Neural crest cell (in vitro differentiated cells): ENCODE measurements at places on chromosomes 16 and 17.

- no peak for DNase-seq
Observed at GRCh38 chr16:78106686-78107085, 7.2 kb downstream of the WWOX start.

- no peak for DNase-seq
Observed at GRCh38 chr17:7647018-7647417, 3.7 kb upstream of the ATP1B2 start.

DNA sequence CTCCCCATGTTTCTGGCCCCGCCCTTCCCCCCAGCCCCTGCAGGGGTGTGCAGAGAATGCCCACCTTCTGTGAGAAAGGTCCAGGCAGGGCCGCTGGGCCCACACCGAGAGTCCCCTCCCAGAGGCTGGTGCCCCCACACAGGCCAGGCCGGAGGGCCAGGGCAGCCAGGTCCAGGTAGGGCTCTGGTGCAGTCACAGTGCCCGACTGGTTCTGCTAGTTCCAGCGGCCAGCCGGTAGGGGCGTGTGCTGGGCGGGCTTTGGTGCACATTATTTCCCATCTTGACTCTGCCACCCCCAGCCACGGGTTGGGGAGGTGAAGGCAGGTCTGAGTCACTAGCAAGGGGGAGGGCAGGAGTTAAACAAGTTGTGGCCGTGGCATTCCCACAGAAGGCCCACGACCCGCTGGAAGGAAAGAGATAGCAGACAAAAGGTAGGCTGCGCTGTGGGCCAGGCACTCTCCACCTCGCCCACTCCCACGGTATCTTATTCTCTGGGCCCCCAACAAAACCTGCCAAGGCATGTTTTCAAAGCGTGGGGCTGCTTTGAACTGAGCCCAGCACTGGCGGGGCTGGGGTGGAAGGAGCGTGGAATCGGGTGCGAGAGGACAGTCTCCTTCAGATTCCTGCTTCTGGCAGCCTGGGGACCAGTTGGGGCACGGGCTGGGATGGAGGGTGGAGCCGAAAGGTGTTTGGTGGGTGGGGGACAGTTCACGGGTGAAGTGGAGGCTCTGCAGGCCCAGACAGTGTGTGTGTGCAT is 1.9 kb downstream of the EPN3 start:
- no peak for DNase-seq

GRCh38 chr16:46690281-46691178 is 1.1 kb downstream of the ORC6 start:
- no peak for DNase-seq

GRCh38 chr16:48153774-48154173 is 2.0 kb downstream of the ABCC12 start:
- no peak for DNase-seq

DNA sequence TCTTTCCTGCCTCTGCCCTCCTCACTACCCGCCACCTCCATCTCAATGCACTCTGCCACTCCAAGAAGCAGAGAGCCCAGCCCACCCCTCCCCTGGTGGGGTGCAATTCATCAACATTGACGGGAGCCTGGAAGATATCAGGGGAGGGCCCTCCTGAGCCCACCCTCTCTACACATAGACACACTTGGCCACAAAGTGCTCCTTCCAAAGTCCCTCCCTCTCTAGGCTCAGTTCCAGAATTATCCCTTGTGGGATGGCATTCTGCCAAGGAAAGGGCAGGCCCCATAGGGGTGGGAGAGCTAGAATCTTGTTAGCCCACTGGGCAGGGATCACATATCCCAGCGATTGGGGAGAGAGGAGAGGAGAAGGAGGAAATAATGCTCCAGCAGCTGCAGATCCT is 66.2 kb downstream of the TMEM132E start:
- no peak for DNase-seq

- no peak for DNase-seq
Observed at GRCh38 chr17:49723423-49723822, 15.7 kb upstream of the SLC35B1 start.

- no peak for DNase-seq
Observed at GRCh38 chr17:1737531-1738291, 5.0 kb upstream of the SERPINF2 start.

DNA sequence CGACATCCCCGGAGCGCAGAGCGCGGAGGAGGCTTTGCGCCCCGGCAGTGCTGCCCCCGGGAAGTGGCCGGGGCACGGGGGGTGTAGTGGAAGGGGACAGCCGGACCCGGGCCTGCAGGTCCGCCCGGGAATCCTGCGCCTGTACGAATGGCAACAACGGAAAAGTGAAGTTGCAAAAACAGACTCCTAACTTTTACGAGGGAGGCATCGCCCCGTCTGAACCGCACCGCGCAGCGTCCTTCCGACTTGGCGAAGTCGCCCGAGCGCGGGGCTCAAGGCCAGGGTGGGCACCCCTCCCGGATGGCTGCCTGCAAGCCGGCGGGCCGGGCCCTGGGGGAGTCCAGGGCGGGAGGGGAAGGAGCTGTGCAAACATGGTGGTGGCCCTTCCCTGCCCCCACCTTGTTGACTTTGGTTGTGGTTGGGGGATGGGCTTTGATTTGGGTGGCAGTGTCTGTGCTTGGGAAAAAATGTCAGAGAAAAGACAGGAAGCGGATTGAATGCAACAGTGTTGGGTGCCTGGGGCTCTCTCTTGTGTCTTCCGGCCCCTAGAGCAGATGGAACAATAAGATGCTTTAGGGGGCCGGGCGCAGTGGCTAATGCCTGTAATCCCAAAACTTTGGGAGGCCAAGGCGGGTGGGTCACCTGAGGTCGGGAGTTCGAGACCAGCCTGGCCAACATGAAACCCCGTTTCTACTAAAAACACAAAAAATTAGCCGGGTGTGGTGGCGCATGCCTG is 675 bp downstream of the RNF213 start:
- peak; percentile 59 for DNase-seq

- DNase-seq, result no peak
Observed at GRCh38 chr17:10105513-10106001, 92.8 kb downstream of the GAS7 start.

DNA sequence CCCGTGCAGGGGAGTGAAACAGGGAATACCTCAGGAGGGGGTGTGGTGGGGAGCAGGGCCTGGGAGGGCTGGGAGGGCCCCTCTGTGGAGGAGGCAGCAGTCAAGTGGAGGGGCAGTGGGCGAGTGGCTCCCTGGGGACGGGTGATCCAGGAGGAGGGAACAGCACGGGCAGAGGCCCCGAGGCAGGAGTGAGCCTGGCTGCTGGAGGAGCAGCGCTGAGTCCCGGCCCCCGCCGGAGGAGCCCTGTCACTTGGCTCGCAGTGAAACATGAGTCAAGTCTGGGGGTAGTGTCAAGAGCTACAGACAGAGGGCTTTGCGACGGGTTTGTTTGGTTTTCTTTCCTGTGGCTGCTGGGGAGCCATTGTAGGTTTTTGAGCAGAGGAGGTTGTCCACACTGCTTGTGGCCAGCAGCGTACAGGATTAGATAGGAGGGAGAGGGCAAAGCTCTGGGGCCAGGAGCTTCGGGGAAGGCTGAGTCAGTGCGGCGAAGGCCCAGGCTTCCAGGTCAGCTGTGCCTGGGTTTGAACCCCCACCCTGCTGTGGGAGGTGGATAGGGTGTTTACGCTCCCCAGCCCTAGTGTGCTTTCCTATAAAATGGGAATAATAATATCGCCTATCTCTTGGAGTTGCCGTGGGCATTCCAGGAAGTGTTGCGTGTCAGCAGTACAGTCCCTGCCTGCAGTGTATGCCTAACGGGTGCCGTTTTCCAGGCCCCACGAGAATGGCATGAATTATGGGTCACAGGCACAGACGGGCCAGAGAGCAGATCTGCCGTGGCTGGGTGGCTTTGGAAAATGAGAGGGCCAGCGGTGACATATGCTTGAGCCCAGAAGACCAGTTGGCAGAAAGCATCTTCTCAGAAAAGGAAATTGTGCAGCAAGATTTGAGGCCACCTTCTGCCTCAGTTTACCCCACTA is 115.9 kb upstream of the CIBAR2 start:
- no peak for DNase-seq

- no peak for DNase-seq
Observed at GRCh38 chr17:63431939-63432804, 13.9 kb downstream of the CYB561 start.

DNA sequence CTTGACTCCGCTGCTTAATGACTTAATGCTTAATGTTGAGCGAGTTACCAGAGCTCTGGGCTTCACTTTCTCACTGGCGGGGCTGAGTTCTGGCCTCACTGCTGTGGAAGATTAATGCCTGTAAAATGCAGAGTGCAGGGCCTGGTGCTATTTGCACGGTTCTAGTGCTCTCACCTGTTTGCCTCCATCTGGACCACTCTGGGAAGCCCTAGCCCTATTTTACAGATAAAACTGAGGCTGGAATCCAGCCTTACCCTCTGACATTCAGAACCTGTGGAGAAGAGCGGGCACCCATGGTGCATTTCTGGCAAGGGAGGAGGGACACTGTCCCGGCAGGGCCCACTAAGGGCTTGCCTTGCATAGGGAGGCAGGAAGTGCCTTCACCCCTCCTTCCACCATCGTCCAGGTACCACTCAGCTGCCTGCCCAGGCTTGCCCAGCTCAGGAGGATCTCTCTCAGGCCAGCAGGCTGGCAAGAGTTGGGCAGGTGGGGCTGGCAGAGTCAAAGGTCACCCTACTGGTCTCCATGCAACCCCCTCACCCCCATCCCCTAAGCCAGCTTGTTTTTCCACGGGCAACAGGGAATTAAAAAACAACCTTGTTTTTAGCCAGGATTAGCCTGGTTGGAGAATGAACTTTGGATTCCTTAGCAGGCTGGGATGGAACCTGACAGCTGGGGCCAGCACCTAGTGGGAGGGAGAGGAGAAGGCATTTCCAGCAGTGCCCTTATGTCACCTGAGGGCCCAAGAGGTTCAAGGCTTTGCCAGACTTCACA is 4.1 kb upstream of the UBALD1 start:
- DNase-seq, result no peak

GRCh38 chr16:68737730-68738629 is 888 bp downstream of the CDH1 start:
- DNase-seq, result no peak

DNA sequence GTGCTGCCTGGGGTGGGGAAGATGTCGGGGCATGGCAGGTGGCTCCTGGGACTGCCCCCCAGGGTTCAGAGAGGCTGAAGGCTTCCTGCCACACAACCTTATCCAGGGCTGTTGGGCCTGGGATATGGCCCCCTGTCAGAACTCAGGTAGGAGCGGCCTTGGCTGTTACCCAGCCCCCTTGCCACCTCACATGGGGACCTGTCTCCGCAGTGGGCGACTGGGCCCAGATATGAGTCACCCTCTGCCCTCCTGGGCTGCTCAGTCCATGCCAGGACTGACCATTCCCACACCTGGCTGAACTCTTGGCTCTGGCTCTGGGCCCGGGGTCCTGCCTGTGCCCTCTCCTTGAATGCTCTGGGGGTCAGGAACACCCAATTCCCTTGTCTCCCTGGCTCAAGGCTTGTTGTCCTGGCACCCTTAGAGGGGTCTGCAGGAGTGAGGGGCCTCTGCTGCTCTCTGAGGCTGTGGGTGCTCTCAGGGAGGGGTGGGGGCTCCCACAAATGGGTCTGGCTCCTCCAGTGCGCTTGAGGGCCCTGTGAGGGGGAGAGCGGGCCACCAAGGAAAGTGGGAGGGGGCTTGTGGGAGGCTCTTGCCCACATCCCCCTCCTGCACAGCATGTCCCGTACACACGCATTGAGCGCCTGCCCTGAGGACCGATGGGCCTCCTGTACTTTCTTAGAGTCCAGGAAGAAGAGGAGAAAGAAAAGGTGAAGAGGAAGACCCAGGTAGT is 36.0 kb downstream of the LGALS9 start:
- no peak for DNase-seq
